ENCODE measurements at places on chromosomes 4 and X.

GRCh38 chrX:133947996-133948395 is 37.4 kb downstream of the GPC3 start:
- DNase-seq = no peak

DNA sequence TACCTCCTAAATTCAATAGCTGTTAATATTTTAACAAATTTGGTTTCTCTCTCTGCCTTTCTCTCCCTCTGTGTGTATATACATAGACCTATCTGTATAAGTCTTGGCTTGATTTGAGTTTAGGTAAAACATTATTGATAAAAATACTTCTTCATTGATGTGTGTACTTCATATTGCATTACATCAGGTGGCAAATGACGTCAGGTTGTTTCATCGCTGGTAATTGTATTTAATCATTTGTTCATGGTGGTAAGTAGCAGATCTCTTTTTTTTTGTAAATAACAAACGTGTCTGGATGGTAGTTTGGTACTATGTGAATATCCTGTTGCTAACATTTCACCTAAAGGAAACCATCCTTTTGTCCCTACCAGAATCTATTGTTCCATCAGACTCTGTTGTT is 55.1 kb downstream of the GALNT7 start:
- DNase-seq = no peak

DNA sequence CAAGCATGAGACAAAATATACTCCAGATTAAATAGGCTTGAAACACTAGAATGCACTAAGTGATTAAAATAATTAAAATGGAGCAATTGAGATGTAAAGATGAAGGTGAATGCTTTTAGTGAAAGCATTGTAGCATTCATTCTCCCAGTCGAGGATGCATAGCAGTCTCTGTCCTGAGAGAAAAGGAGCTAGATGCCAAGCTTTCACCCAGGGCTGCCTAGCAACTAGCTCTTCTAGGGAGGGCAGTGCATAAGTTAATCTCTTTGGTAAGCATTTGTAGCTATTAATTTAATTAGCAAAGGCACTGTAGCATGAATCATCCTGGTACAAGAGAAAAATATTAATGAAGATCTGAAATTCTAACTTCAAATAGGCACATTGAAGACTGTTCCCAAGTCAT is 1014.8 kb downstream of the C4orf33 start:
- no peak for DNase-seq

GRCh38 chr4:16238327-16238726 is 12.1 kb upstream of the TAPT1 start:
- no peak for DNase-seq

DNA sequence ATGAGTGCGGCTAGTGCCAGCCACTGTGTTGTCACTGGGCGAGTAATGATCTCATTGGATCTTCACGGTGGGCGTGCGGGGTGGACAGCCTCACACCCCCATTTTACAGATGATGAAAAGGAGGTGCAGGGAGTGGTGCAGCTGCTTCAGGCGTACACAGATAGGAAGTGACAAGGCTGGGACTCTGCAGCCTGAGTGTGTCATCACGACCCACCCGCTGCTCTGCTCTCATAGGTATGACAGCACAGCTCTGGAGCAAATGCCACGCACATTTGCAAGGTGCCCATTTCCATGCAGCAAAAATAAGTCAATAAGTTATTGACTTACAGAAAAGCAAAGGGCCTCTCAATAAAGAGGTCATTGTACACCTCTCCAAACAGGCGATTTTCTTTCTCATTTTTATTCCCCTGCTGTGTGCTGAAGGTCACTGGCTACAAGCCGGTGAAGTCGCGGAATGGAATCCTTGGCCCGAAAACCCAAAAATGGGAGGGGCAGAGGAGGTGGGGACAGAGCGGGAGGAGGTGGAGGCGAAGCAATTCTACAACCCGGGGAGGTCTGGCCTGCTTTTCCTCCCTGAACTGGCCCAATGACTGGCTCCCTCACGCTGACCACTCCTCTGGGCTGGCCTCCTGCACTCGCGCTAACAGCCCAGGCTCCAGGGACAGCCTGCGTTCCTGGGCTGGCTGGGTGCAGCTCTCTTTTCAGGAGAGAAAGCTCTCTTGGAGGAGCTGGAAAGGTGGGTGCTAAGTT is at the start of gene SOD3:
Gene SOD3, plus strand, starts transcription at position 658 of the 750 bp plus-strand sequence. CDS start 3,949 bp downstream, outside the sequence.
- peak; percentile 47 for DNase-seq
